ENCODE measurements at places on chromosomes 7 and 10.
A peak's percentile ranks its signal among the peaks of the same experiment; 100 is the strongest.

- DNase-seq, result no peak
Measured at GRCh38 chr7:1055956-1056784, 11.8 kb downstream of the GPR146 start.

DNA sequence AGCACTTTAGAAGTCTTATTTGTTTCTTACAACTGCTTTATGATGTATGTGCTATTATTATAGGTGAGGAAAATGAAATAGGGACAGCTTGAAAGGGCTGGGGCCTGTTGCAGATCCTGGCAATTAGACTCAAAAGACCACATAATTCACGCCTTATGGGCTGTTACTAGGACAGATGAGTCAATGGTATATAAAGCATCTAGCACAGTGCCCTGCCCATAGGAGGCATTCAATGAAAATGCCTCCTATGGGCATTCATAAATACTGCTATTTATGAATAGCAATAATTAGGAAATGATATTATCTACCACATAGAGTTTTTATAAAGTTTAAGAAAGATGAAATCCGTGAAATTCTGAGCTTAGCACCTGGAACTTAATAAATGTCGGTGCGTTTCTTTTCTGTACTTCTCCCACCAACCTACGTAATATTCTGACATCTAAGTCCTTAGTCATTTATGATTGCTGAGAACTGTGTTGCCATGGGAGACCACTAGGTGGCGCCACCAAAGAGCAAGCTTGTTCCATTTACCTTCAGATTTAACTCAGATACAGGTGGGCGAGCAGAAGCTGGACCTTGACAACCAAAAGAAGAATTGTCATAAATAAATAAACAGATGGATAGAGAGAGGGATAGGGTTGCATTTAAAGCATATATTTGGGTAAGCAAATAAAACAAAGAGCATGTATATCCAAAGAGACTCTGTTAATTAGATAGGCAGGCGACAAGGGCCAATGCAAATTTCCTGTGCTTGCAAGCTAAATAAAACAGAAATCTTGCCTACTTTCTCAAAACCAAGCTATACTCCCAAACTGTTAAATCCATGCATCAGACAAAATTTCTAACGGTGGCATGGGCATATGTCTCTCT, 699.9 kb downstream of the INHBA start:
- no peak for DNase-seq

GRCh38 chr10:59678884-59679301, 30.8 kb downstream of the SLC16A9 start:
- no peak for DNase-seq

DNA sequence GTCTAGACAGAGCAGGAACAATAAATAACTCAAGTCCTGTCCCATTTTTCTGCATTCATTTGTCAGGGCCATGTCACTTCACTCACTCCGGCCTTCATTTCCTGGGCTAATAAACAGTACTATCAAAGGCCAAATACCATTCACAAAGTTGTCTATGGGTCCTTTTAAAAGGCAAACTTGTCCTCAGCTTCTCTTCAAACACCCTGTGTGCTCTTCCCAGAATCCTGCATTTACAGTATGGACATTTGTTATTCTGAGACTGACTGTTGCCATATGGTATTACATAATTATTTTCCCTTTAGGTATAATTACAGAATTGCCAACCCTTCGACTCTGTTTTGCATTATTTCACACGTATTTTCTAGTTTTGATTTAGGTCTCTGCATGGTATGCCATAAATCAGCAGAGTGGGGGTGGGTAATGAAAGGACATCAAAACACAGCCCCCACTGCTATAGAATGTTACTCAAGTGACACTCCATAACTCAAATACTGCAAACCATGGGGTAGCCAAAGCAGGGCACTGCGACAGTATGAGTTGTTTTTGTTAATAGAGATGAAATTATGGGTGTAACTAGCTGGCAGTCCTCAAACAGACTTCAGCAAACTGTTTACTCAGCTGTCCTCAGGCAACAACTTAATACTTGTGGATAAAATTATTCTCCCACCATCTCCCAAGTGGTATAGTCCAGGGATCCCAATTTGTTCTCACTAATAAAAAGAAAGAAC, 183.7 kb downstream of the TRIL start:
- peak; percentile 89 for DNase-seq

- DNase-seq, result no peak
Measured at GRCh38 chr7:154584352-154585252, 418.3 kb downstream of the PAXIP1 start.

DNA sequence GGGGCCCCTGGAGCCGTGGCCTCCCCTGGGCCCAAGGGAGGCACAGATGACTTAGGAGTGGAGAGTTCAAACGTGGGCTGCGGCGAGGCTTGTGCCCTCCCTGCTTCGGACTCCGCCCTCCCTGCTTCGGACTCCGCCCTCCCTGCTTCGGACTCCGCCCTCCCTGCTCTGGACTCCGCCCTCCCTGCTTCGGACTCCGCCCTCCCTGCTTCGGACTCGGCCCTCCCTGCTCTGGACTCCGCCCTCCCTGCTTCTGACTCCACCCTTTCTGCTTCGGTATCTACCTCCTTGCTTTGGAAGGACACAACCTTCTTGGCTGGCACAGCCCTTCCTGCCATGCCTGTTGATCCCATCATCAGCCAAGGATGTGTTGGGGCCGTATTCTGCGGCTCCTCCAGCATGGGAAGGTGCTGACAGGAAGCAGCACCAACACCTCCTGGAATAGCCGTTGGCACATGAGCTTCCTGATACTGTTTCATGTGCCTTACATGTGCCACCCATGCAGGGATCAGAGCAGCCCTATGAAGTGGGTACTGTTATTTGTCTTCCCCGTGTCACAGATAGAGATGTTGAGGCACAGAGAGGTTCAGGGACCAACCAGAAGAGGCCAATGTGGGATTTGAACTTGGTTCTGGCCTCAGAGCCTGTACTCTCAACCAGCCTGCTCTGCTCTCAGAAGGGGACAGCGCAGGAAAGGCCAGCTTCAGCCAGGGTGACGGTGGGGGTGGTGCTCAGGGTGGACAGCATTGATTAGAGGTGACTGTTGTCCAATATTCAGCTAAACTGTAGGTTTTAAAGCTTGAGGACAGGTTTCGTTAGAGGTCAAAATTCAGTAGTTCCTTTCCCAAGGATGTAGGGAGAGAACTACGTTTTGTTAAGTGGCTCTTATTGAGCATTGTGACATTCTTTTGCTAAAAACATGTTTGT, 114.5 kb downstream of the NKX6-2 start:
- DNase-seq, result no peak

- DNase-seq, result no peak
Measured at GRCh38 chr7:101736084-101736483, 81.3 kb upstream of the CUX1 start.

- DNase-seq, result no peak
Measured at GRCh38 chr7:2076649-2077064, 156.1 kb downstream of the MAD1L1 start.

DNA sequence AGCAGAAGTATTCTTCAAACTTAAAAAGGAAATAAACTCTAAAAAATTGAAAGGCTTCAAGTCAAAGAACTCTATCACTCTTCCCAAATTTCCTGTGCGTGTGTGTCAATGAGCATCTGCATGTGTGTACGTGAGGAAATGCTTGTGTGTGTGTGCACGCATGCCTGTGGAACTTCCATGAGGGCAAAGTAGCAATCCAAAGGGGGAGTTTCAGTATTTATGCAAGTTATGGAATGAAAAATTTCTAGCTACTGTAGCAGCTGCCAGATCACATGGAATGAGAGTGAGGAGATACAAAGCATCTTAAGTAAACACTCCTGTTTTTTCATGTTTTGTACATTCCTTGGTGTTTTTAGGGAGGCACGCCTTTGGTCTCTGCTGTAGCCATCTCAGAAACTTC, 152.6 kb downstream of the RAPGEF5 start:
- DNase-seq, result no peak

DNA sequence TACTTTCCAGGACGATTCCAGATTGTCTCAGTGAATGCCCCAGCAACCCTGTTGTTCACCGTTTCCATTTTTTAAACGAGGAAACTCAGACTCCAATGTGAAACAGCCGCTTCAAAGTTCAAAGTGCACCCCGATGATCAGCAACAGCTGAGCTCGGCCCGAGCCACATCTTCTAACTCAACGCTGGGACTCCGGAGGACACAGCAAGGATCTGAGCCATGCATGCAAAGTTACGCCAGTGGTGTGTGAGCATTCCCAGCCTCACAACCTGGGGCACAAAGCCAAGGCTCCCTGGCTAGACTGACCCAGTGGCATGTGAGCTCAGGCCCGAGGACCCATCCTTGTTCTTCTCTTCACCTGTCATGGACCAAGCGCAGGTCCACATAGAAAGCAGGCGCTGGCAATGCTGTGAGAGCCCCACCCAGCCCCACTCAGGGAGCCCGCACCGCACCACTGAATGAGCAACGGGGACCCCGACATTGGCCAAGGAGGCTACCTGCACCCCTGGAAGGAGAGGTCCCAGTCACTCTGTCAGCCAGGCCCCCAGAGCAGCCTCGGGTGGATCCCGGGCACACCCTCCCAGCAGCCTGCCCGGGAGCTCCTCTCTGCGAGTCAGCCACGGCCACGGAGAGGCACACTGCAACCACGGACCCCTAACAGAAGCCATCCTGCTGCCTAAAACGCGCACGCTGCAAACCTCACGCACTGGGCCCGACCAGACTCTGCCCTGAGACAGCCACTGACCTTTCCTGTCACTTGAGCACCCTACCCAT, 82.9 kb downstream of the MAD1L1 start:
- no peak for DNase-seq

- DNase-seq, result peak; percentile 32
Measured at GRCh38 chr7:85186083-85186520, 754 bp downstream of the SEMA3D start.

DNA sequence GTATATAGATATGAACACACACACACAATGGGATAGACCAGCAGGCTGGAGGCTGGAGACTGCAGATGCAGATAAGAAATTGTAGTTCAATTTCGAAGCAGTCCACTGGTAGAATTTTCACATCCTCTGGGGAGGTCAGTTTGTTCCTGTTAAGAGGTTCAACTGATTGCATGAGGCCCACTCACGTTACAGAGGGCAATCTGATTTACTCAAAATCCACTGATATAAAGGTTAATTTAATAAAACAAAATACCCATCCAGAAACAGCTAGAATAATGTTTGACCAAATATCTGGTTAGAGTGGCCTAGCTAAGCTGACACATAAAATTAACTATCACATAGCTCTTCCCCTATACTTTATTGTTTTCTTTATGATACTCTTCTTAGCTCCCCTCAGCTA, 162.9 kb upstream of the SMIM30 start:
- no peak for DNase-seq

- DNase-seq, result no peak
Measured at GRCh38 chr7:151174246-151175046, 7.0 kb upstream of the GBX1 start.

GRCh38 chr10:109835257-109835656, 88.1 kb downstream of the XPNPEP1 start:
- DNase-seq, result no peak

GRCh38 chr7:81645435-81645834, 124.4 kb downstream of the HGF start:
- DNase-seq, result no peak

DNA sequence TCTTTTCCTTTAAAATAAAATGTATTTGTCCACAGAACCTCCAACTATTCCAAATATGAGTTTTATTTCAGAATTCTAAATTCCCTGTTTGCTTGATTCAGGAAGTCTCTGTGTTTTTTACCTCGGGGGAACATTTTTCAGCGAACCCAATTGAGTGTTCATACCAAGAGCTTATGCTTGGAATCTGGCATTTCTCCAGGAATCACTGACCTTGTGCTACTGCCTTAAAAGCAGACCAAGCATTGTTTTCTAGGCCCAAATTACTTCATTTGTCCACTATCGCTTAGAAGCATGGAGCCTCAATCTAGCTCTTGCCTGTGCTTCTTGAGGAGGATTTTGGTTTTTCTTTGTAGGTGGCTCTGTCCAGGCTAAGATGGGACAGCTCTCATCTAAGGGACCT, 59.4 kb downstream of the EBLN1 start:
- no peak for DNase-seq

DNA sequence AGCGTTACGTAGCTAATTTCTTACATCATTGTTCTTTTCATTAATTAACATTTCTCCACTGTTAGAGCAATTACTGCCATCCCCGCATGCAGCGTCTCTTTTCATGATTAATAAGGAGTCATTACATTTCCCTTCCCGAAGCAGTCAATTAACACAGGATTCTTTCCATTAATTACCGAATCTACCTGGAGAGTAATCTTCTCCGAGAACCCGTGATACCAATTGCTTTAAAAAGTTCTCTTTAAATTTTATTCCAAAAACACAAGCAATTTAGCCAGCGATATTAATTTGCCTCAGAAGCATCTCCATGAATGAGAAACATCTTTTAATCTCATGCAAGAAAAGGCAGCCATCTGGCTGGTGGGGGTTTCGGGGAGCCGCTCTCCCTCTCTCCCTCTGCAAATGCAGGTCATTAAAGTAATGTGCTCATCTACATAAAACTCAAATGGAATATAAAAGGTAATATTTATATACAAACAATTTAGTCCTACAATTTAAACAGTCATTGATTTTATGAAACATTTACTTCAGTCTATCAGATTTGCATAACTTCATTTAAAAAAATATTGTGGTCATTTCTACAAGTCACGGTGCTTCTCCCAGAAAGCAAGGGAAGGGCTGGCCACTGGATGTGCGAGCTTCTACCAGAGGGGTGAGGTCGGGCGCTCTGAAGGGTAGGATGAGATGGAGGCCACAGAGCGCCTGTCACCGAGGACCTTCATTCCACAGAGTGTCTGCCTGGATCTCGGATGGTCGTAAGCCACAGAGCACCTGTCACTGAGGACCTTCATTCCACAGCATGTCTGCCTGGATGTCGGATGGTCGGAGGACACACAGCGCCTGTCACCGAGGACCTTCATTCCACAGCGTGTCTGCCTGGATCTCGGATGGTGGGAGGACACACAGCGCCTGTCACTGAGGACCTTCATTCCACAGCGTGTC, 145.0 kb downstream of the WDR37 start:
- no peak for DNase-seq

DNA sequence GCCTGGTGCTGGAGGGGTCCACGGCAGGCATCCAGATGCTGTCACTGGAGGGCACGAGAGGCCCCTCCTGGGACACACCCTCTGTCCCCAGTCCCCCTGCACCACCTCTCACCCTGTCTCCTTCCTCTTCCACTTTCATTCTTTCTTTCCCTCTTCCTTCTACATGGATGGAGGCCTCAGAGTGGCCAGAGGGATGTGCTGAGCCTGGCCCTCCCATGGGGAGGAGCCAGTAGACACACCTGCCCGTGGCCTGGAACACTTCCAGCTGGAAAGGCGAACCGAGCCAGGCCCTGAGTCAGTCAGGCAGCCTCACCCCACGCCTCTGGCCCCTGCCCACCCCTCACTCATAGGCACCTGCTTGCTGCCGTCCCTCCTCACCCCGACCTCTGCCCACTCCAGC, 55.9 kb upstream of the MXI1 start:
- DNase-seq, result peak; percentile 29

DNA sequence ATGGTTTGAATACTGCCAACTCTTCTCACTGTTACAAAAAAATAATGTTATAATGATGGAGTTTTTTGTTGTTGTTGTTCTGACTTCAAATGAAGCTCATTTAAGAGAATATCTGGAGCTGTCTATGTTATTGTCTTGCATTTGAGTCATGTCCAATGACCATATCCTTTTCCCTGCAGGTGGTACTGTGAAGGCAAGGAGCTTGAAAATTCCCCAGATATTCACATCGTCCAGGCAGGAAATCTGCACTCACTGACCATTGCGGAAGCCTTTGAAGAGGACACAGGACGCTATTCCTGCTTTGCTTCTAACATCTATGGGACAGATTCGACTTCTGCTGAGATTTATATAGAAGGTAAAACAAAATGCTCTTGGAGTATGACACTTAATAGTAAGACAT, 33.5 kb downstream of the MYPN start:
- DNase-seq, result no peak
